Panc1 (cell line): ENCODE measurements at places on chromosomes 5 and 9.
A peak's percentile ranks its signal among the peaks of the same experiment; 100 is the strongest.

DNA sequence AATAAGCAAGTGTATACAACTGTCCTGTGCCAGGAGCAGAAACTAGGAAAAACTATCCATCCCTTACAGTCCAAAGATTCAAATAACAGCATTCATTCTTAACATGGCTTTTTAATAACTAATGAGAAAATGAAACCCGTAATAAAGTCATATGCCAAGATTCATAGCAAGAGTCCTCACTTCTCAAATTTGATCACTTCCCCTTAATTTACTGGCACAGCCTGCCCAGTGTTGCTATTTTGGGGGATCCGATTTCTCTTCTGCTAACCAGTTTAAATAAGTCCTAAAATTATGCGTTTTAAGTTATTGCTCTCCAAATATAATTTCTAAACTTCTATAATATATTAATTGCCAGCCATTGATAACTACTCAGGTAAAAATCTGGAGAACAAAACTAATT is 177.0 kb upstream of the PTGER4 start:
- DNase-seq: no peak

DNA sequence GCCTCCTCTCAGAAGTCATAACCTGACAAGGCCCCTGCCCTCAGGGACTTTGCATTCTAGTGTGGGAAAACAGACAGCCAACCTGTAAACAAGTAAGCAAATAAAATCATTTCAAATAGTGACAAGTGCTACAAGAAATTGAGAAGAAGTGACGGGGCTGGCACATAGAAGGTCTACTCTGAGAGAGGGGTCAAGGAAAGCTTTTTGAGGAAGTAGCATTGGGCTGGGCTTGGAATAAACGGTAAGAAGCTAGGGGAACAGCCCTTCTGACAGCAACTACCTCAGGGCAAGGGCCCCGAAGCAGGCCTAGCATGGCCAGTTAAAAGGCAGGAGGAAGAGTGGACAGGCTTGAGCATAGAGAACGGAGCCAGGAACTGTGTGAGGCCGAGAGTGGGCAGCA is 4.8 kb upstream of the SLC2A8 start:
- DNase-seq: no peak

DNA sequence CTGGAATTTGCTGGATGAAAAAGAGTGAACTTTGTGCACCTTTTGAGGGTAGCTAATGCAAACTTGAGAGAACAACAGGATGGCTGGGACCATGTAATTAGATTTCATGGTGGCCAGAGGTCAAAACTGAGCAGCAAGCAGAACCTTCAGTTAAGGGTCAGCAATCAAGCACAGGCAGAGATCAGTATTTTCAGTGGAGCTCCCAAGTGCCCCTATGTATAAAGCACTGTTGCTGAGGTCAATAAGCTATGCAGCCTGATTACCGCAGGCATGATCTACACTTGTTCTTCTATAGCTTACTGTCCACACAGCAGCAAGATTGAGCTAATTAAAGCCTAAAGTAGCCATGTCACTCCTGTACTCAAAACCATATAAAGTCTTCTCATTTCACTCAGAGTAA is 62.1 kb upstream of the TMC1 start:
- DNase-seq: no peak

DNA sequence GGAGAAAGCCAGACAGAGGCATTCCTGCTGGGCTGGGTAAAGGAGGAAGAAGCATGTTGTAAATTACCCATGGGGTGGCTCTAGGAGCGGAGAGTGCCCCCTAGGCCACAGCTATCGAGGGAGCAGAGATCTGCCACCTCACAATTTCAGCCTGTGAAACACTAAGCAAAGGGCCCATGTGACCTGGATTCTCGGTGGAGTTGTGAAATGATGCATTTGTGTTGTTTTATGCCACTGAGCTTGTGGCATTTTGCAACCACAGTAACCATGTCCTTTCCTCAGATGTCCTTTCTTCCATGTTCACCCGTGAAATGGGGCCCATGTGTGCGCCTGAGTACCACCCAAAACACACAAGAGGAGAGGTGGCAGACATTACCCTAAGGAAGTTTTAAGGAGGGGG is 159.3 kb downstream of the SYK start:
- no peak for DNase-seq

GRCh38 chr5:139816566-139816965 is 21.0 kb downstream of the PSD2 start:
- no peak for DNase-seq

DNA sequence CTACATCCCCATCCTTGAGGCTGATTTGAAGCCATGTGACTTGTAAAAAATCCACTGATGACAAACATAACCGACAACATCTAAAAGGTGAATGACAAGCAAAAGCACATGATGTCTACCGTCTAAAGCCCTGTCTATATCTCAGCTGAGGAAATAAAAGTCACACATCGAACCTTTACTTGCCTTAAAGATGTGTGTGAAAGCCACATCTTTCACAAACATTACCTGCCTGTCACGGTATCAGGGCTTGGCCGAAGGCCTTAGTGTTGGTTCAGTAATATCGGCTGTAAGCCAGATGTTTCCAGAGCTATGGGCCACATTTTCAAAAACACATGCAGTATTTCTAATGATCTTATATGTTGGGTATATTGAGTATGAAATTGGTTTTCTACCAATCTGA is 125.8 kb downstream of the EFNA5 start:
- no peak for DNase-seq

DNA sequence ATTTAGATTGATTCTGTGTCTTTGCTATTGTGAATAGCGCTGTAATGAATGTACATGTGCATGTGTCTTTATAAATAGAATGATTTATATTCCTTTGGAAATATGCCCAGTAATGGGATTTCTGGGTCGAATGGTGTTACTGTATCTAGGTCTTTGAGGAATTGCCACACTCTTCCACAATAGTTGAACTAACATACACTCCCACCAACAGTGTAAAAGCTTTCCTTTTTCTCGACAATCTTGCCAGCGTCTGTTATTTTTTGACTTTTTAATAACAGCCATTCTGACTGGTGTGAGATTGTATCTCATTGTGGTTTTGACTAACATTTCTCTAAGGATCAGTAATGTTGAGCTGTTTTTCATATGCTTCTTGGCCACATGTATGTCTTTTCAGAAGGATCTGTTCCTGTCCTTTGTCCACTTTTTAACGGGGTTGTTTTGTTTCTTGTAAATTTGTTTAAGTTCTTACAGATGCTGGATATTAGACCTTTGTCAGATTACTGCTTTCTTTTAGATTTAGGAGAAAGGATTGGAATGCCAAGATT is 125.0 kb upstream of the NR5A1 start:
- DNase-seq: no peak

DNA sequence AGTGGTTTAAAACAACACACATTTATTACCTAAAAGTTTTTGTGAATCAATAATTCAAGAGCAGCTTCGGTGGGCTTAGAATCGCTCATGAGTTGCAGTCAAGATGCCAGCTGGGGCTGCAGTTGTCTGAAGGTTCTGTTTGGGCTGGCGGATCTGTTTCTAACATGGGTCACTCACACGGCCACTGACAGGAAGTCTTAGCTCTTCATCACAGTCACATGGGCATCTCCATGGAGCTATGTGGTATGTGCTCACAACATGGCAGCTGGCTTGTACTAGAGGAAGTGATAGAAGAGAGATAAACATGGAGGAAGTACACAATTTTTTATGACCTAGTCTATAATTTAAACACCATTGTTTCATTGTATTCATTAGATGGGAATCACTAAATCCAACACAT is 11.2 kb downstream of the KLHL9 start:
- no peak for DNase-seq

DNA sequence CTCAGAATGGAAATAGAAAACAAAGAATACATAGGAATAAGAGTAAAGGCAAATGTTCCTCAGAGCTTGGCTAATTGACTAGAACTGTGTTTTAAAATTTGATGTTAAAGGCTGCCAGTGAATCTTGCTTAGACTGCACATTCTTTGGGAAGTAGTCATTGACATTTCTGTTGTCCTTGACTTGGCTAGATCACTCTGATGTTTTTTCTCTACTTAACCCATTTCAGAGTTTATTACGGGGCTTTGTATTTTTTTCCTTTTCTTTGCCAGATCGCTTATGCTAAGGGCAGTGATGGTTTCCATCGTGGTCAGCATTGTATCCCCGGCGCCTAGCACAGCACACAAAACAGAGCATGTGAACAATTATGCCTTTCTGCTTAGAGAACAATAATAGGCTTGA is 1126.7 kb upstream of the CDH9 start:
- no peak for DNase-seq

- DNase-seq: no peak
Measured at GRCh38 chr9:89436963-89437625, 60.8 kb downstream of the SEMA4D start.

DNA sequence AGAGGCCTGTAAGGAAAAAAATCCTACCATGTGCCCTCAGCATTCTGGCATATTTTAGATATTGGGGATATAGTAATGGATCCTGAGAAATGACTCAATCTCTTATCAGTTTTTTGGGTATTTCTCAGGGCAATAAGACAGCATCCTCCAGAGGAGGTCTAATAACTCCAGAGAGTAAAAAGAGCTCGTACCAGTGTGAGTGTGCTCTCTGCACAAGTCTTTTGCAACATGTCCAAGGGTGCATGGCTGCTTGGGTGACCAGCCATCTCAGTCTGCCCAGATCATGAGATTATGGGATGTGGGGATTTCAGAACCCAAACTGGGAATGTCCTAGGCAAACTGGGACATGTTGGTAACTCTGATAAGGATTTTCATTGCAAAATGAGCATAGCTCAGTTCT is 15.3 kb downstream of the ASPN start:
- DNase-seq: no peak

DNA sequence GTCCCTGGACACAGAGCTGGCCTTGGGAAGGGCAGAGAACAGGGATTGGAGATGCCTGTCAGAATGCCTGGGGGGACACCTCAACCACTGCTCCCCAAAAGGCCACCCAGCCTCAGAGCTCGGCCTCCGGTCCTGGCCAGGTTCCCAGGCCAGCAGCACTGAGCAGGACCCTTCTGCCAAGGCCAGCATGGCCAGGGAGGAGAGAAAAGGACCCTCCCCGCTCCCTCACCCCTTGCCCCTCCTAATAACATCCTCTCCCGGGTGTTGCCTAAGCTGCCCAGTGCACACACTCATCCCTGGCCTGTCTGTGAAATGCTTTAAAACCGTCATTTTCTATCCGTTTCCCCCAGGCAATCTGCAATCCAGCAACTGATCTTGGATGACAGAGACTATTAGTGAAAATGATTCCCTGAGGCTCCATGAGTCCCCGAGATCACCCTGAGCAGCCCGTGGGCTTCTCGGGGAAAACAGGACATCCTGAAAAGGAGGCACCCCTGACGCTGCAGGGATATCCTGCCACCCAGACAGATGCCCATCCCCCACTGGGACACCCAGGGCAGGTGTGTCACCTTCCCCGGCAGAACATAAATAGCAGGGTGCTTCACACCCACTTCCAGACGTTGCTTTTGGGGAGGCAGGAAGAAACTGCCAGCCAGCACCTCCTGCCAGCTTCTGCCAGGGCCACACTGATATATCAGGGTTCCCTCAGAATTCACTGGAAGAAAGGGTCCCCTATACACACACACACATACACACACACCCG is 75.3 kb downstream of the ADAMTS2 start:
- DNase-seq: no peak

- DNase-seq: no peak
Measured at GRCh38 chr5:171820561-171820960, 34.9 kb downstream of the SMIM23 start.

GRCh38 chr5:39024884-39025283 is 49.3 kb downstream of the RICTOR start:
- no peak for DNase-seq

DNA sequence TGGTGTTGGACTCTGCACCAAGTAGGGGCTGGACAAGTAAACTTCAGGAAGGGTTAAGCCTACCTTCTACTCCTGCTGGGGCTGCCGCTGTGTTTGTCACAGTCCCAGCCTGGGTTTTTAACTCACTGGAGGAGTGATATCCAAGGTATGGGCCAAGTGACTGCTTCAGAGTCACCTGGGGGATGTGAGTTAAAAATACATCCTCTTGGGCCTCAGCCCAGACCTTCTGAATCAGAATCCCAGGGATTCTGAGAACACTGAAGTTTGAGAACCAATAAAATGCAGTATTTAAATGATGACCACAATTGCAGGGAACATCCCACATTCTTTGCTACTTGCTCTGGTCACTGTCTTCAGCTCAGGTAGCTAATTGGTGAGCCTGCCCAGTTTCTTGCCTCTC is 95.1 kb upstream of the DNAH5 start:
- DNase-seq: peak; percentile 61

DNA sequence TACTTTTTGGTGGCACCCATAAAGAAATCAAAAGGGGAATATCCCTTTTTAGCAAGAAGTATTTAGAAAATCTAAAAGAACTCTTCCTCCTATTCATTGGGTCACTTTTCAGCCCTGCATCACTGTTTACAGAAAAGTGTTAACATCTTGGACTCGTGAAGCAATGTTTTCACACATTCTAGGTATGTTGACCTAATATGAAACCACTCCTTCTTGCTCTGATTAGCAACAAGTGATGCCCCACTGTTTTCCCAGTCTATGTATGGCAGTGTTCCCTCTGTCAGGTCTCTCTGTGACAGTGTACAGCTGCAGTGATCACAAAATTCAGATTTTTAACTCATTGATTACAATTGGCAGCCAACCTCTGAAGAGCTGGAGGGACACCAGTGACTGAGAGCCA is 148.2 kb upstream of the SLC12A2 start:
- no peak for DNase-seq

- DNase-seq: no peak
Measured at GRCh38 chr5:154228696-154229095, 38.2 kb downstream of the GALNT10 start.

DNA sequence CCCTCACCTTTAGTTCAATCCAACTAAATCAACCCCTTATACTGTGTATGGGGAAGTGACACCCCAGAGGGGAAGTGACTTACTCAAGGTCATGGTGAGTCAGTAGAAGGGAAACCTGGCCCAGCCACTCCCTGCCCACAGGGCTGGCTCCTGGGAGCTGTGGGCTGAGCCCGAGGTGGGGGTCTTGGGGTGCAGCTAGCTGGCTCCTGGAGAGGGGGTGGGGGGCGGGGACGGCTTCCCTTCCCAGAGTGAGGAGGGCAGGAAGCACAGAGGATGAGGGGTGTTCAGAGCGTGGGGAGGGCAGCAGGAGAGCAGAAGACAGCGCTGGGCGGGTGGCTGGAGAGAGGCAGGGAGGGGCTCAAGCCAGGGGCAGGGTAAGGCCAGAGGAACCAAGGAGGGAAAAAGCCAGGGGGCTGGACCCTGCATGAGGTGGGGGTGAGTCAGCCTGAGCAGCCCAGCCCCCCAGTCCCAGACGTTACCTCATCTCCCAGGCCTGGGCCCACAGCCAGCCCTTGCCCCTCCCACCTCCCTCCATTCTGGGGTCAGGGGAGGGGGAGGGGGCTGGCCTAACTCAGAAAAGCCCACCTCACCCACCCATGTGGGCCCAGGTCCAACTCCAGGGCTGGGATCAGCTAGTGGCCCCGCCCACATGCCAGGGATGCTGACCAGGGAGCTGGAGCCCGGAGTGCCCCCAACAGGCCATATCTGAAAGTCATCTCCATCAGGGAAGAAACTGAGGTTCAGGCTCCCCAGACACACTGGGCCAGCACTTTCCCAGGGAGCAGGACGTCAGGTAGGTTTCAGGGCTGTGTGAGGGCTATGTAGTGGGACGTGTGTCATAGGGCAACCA is 2.8 kb downstream of the PDLIM7 start:
- no peak for DNase-seq
